ENCODE measurements at places on chromosomes 1 and 21. TPM values are rescaled to one million over a fixed set of nuclear protein-coding genes. Genes with fewer than 3 reads are reported as not detected.

The NAXE gene
- total RNA-seq = 47.3 TPM

The WNT3A gene
- not detected for total RNA-seq

The CHIA gene
- not detected for total RNA-seq

The ZNF670 gene
- total RNA-seq = 3.2 TPM

The PTPN22 gene
- total RNA-seq = 4.1 TPM

The ARMH1 gene
- total RNA-seq = 3.9 TPM

The CCDC181 gene
- 2.1 TPM for total RNA-seq

The CYP4X1 gene
- 24.3 TPM for total RNA-seq

The MAP10 gene
- total RNA-seq = 2.3 TPM

The CRYZL1 gene
- total RNA-seq = 59.2 TPM

- no peak for DNase-seq
Measured at GRCh38 chr1:160643138-160643537, 3.7 kb downstream of the SLAMF1 start.

DNA sequence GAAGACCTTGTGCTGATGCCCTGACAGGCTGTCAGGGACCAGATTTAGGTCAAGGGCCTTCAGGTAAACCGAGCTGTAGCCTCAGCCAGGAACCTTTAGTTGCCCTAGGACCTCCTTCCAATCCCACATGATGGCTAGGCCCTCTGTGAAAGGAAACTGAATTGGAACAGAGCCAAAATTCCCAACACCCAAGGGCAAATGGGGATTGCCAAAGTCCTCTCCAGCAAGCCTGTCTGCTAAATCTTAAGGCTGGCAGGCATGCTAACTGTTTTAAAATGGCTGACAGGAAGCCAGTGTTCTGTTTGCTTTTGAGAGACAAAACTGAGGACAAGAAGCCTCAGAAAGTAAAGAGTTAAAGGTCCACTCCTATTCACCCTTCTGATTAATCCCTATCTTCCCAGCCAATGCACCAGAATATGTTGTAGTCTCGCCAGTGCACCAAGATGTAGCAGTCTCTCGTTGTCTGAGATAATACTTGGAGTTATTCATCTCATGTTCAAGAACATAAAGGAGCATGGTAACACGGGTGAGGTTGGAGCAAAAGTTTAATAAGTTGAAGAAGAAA, 35.1 kb downstream of the MSTO1 start:
- no peak for DNase-seq

DNA sequence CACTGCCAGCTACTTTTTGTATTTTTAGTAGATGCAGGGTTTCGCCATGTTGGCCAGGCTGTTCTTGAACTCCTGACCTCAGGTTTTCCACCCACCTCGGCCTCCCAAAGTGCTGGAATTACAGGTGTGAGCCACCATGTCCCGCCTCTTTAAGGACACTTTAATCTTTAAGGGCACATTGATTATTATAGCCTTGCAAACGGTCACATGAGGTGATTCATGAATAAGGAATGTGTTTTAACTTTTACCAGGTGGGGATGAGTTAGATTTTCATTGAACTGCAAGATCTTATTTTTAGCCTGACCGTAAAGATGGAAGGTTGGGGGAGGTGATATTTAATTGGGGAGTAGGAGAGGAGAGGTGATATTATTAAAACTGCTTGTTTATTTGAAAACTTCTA, 61.9 kb downstream of the TBCE start:
- no peak for DNase-seq

Data from sciatic nerve (tissue), 2 donors.